ENCODE measurements at places on chromosomes 4 and X.

DNA sequence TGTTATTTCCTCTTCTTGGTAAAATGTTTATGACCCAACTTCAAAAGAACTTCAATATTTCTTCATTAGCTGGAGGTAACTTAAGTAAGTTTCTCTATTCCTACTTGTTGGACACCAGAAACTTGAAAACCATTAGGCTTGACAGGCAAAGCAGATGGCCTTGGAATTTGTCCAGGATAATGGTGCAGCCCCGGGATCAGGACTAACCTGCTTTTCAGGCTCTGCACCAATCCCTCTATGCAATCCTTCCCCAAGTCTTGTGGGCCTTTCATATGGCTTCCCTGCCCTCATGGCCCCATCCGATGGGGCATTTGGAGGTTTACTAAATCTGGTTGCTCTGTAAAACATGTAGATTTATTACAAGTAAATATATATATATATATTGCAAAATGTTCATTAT is 68.5 kb downstream of the SPINK2 start:
- DNase-seq: no peak

DNA sequence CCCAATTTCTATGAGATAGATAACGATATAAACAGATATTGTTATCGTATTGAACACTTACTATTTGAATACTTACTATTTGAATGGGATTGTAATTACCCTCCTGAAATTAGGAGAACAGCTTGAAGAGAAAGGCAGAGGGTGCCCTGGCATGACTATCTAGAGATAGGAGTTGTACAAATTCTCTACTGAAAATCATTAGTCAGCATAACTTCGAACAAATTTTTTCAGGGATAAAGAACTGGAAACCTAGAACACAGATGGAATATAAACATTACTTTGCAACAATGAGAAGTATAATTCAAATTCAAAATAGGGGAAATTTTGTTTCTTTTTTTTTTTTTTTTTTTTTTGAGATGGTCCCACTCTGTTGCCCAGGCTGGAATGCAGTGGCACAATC is 1096.8 kb downstream of the C4orf33 start:
- no peak for DNase-seq

DNA sequence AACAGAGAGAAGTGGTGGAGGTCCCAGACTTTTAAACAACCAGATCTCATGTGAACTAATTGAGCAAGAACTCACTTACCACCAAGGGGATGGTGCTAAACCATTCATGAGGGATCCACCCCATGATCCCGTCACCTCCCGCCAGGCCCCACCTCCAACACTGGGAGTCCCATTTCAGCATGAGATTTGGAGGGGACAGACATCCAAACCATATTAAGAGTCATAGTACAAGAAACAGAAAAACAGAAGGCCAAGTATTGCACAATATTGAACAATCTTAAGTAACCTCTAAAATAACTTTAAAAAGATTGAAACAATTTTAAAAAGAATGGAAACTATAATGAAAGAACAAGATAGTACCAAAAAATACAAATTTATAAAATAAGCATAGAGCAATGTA is 110.0 kb downstream of the CBR4 start:
- no peak for DNase-seq

- no peak for DNase-seq
These were observed 44.4 kb downstream of the SEL1L3 start for GRCh38 chr4:25818371-25818871.

DNA sequence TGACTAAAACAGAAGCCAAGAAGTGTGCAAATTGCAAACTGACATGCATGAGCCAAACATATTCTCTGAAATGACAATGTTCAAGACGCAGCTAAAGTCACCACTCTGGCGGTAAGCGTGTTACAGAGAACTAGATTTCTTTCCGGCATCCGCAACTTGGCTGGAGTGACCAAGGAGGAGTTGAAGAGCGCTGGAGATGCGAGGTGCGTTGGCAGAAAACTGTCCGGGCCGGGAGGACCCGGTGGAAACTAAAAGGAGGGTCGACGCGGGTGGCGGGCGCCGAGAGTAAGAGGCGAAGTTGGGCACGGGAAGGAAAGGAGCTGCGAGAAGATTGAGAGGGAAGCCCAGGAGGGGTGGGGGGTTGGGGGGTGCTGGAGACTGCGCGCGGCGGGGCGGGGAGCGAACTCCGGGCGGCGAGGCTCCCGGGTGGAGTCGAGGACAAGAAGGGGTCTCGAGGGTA is 807 bp downstream of the SEL1L3 start:
- DNase-seq: no peak

- no peak for DNase-seq
These were observed 13.7 kb downstream of the SCD5 start for GRCh38 chr4:82784681-82785610.

DNA sequence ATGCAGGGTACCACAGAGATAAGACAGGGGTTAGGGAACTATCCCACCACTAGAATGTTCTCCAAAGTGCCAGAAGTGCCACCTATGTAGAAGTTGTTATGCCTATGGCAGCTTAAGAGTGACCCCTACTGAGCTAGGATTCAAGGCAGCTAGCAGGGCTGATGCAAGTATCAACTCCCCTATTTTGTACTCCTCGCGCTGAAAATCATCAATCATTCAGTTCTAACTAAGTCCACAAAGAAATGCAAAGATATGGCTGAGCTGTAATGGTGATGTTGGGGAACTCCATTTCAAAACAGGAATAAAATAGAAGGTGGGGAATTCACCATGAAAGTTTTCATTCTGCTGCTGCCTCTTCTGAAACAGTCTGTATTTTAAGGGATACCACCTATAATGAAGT is 13.8 kb downstream of the ACSL4 start:
- DNase-seq: no peak

DNA sequence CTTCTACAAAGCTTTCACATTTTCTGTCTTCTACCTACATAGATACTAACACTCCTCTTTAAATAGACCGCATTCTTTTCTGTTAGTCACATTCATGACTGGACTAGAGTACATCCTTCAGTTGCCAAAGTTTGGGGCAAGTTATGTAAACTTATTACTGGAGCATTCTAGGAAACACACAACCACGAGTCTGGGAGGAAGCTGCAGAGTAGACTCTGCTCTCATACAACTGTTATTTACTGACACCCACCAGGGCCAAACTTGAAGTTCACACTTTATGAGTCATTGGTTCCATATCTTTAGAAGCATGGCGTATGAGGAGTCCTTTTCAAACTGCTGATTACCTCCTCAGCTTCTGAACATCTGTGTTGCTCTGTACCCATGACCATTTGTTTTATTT is 87.0 kb downstream of the RNF150 start:
- DNase-seq: no peak

GRCh38 chr4:124961138-124961750 is 248.7 kb upstream of the ANKRD50 start:
- no peak for DNase-seq

- DNase-seq: no peak
These were observed 56.9 kb downstream of the ATG4A start for GRCh38 chrX:108148524-108148923.

DNA sequence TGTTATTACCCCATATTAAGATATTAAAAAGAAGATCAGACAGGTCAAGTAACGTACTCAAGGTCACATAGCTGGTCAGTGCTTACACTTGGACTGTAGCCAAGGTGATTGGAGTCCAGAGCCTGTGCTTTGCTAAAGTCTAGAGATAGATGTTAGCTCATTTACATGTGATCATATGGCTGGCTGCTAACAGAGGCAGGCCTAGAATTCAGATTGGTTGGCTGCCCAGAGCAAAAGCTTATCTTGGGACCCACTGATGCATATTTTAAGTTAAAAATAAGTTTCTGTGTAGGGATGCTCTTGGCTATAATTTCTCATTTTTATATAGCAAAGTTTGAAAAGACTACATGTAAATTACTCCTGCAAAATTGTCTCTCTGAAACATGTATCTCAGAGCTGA is 18.1 kb upstream of the EXOC1L start:
- no peak for DNase-seq

- DNase-seq: no peak
These were observed 19.7 kb upstream of the FHIP1A start for GRCh38 chr4:151389311-151389710.

DNA sequence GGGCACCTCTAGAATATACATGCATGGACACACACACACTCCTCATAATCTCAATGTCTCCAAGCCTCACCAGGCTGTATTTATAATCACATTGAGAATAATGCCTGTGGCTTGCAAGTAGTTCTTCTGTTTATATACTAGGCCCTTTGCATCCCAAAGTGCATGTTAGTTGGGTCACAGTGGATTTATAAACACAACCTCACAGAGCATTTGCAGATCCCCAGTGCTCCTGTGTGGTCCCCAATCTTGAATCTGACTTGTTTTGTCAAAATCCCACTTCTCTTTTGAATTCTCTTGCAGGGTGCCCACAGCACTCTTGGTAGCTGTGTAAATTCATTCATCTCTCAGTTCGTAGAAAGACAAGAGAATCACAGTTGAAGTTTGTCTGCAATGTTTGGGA is 49.6 kb upstream of the PROM1 start:
- no peak for DNase-seq

Data from GF-D8 (cell line).